ENCODE measurements at places on chromosomes 1 and 21.
A peak's percentile ranks its signal among the peaks of the same experiment; 100 is the strongest.

GRCh38 chr21:29431178-29431577 is 132.5 kb downstream of the BACH1 start:
- H3K27ac ChIP-seq: no peak overlapping the region
- no peak overlapping the region for H3K4me3 ChIP-seq
- H3K27me3 ChIP-seq: no peaks in the 10 kb centered on the region

DNA sequence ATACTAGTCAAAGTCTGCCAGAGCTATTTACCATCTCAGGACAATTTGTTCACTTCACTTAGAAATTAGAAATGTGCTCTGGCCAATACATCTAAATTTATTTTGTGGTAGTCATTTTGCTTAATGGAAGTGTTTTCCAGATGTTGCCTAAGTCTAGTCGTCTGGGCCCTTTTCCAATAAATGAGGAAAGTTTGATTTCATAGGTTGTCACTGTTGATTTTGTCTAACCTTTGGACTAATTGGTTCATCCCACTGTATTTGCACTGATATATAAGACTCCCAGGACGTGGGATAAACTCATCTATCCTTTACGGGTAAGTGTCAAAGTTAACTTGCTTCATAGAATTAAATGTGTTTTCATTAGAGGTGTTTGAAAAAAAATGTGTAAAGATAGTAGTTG is 79.1 kb downstream of the TPR start:
- H3K27ac ChIP-seq: no peak within 1 kb of the TSS
- no peaks in the 10 kb centered on the region for H3K36me3 ChIP-seq
- no peak within 1 kb of the TSS for H3K4me3 ChIP-seq

GRCh38 chr1:36761113-36761512 is 273.2 kb downstream of the GRIK3 start:
- H3K4me1 ChIP-seq: no peaks in the 10 kb centered on the region
- H3K27me3 ChIP-seq: no peaks in the 10 kb centered on the region
- no peak overlapping the region for H3K4me3 ChIP-seq
- no peak for DNase-seq

DNA sequence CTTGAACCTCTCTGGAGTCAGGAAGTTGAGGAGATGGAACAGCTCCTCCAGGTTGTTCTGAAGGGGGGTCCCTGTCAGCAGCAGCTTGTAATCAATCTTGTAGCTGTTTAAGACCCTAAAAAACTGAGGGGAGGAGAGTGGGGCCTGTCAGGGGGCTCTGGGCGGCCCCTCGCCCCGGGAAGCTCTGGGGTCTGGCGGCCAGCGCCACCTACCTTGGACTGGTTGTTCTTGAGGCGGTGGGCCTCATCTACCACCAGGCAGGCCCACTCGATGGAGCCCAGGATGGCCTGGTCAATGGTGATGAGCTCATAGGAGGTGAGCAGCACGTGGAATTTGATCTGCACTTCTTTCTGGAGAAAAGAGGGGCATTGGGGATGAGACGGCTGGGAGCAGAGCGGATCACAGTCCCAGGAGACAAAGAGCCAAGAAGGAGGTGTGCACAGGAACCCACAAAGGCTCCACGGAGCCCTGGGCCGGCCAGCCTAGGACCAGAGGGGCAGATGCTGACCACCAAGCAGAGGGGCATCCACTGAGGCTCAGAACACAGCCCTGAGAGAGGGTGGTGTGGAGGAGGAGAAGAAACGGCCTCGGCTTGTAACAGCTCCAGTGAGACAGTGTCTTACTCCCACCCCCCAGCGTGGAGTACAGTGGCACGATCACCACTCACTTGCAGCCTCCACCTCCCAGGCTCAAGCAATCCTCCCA is 43.5 kb downstream of the CHD5 start:
- H3K4me3 ChIP-seq: no peak overlapping the region
- no peaks in the 10 kb centered on the region for H3K36me3 ChIP-seq
- no peaks in the 10 kb centered on the region for H3K4me1 ChIP-seq
- H3K27me3 ChIP-seq: no peaks in the 10 kb centered on the region
- peak; percentile 3 for DNase-seq

GRCh38 chr1:66240491-66241484 is 293.2 kb upstream of the SGIP1 start:
- no peaks in the 10 kb centered on the region for H3K27me3 ChIP-seq
- H3K36me3 ChIP-seq: no peaks in the 10 kb centered on the region
- H3K27ac ChIP-seq: no peak overlapping the region
- H3K4me3 ChIP-seq: no peak overlapping the region

DNA sequence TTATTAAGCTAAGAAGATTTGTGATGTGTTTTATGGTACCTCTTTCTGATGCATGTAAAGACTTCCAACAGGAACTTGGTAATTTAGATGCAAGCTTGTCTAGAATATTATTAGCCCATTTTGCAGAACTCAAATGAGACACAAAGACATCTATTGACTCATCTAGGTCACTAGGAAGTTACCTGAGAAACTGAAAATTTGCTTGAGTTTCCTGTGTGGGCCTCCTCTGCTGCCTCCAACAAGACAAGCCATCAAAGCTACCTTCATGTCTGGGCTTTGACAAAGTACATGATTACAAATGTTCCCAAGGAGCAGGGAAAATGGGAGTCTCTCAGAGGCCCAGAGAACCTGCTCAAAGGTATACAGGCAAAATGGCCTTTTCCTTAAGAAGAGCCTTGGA is 5.6 kb downstream of the RUNX1 start:
- peak overlapping the region; percentile 83 for H3K4me3 ChIP-seq
- no peaks in the 10 kb centered on the region for H3K36me3 ChIP-seq
- H3K27me3 ChIP-seq: no peaks in the 10 kb centered on the region
- peaks cover 72% of the 10 kb centered on the region for H3K4me1 ChIP-seq
- DNase-seq: no peak

GRCh38 chr1:204829133-204829825 is 41.4 kb upstream of the NFASC start:
- no peaks in the 10 kb centered on the region for H3K4me1 ChIP-seq
- H3K27me3 ChIP-seq: peaks cover 21% of the 10 kb centered on the region
- H3K27ac ChIP-seq: no peak overlapping the region
- no peaks in the 10 kb centered on the region for H3K36me3 ChIP-seq
- DNase-seq: no peak

DNA sequence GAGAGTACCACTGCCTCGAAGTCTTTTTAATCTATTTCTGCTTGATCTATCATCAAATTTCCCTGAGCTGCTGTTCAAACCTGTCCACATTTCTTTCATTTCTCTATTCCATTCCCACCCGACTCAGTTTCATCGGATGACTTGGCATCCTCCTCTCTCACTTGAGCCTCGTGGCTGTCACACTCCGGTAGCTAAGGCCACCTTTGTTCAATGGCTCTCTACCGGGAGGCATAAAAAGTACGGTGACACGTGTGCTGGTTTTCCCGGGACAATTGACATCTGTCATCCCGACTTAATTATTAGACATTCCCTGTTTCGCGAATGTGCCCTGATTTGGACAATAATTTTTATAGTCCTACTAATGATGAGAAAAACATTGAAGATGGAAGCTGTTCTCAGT is 22.6 kb downstream of the MIS18A start:
- H3K27me3 ChIP-seq: no peaks in the 10 kb centered on the region
- DNase-seq: no peak
- H3K36me3 ChIP-seq: no peaks in the 10 kb centered on the region
- H3K4me3 ChIP-seq: no peak overlapping the region
- no peaks in the 10 kb centered on the region for H3K4me1 ChIP-seq

GRCh38 chr1:172843444-172843843 is 184.5 kb downstream of the FASLG start:
- no peaks in the 10 kb centered on the region for H3K27me3 ChIP-seq
- H3K4me1 ChIP-seq: peaks cover 17% of the 10 kb centered on the region
- no peak for DNase-seq
- no peak overlapping the region for H3K27ac ChIP-seq
- no peaks in the 10 kb centered on the region for H3K36me3 ChIP-seq
- no peak overlapping the region for H3K4me3 ChIP-seq

GRCh38 chr1:56808410-56808809 is 10.8 kb downstream of the FYB2 start:
- no peaks in the 10 kb centered on the region for H3K27me3 ChIP-seq
- no peak overlapping the region for H3K4me3 ChIP-seq
- no peak overlapping the region for H3K27ac ChIP-seq
- H3K36me3 ChIP-seq: no peaks in the 10 kb centered on the region

DNA sequence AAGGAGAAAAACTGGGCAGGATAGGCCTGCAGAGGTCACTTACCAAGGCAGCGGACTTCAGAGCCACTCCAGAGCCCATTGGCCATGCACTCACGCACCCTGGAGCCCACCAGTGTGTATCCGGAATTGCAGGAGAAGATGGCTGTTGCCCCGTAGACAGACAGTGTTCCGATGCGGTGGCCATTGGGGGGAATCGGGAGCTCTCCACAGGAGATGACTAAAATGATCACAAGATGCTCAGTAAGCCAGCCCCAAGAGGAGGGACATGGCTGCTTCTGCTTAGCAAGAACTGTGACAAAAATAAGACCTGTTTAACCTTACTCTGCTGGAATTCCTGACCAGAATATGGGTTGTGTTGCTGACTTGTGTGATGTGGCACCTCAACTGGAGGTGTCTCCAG is 96.9 kb downstream of the ZSCAN20 start:
- no peak overlapping the region for H3K4me3 ChIP-seq
- no peaks in the 10 kb centered on the region for H3K27me3 ChIP-seq
- no peak overlapping the region for H3K27ac ChIP-seq
- H3K4me1 ChIP-seq: no peaks in the 10 kb centered on the region
- no peaks in the 10 kb centered on the region for H3K36me3 ChIP-seq
